ENCODE measurements at places on chromosomes 7 and 10.

- DNase-seq: no peak
Measured at GRCh38 chr7:106010866-106011265, 47.8 kb downstream of the CDHR3 start.

GRCh38 chr7:150897502-150898474 is 45.5 kb downstream of the AOC1 start:
- DNase-seq: no peak

DNA sequence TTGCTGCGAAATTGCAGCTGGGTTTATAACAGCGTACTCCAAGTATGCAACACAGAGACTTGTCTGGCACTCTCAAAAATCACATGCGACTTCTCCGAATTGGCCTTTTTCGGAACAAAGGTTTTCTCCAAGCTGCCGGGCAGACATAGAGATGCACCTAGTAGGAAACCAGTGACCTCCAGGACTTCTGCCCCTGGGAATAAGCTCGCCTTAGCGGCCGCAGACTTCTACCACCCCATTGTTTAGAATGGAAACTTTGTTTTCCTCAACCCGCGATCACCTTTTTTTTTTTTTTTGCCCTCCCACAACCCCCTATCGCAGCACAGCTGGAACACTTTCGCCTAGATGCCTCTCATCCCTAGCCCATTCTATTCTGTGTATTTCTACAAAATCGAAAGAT is 4.9 kb upstream of the HOXA10 start:
- DNase-seq: no peak

DNA sequence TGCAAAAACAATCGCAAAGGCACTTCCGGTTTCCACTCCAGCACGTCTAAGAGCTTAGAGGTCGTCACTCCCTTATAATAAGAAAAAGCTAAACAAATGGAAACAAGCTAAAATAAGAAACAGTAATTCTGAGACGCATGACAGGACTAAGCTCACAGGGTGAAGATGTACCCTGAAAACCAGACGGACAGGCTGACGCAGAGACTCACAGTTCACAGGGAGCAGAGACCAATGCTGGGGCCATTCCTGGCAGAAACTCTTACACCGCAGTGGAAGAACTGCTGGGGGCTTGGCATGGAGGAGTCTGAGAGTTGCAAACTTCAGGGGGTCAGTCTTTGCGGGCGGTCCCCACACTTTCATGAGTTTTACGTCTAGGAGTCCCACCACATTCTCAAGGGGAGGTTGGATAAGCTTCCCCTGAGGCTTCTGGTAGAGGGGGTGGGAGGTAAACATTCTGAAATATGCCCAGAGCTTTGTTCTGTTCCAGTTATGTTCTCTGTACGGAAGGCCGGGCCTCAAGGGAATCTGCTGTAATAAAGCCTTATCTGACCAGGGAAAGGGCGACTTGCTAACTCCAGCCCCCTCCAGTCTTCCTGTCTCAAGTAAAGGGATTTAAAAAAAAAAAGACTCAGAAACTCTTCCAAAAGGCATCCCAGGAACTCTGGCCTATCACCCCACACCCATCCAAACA is 47.8 kb downstream of the BRI3 start:
- no peak for DNase-seq

DNA sequence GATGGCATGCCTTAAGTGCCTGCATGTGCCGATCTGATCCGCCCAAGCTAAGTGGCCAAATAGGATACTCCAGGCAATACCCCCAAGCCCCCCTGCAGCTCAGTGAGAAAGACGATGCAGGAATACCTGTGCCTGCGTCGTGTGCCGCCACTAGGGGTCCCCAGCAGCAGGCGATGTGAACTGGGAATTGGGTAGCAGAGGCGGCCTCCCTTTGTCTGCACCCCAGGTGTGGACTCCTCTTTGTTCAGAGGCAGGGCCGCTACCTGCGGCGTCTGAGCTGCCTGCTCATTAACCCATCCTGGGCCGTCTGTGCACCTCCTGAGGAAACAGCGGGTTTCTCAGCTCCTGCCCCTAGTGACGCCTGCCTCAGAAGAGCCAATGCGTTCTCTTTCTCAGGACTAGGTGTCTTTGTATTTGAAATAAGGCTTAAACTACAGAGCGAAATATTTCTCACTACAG is 4.8 kb upstream of the CHN2 start:
- peak; percentile 29 for DNase-seq

GRCh38 chr10:109784236-109784635 is 139.1 kb downstream of the XPNPEP1 start:
- DNase-seq: peak; percentile 4

DNA sequence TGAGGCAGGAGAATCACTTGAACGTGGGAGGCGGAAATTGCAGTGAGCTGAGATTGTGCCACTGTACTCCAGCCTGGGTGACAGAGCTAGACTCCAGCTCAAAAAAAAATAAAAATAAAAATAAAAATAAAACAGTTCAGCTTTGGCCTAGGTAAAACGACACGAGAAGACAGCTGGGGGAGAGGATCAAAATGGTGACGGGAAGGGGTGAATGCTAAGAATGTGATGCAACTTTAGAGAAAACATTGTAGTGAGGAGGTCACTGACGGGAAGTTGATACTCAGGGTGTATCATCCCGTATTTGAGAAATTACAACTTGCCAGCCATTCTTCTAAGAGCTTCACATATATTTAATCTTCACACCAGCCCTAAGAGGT is 1.1 kb downstream of the NDST2 start:
- DNase-seq: no peak

- no peak for DNase-seq
Measured at GRCh38 chr10:103280031-103280430, 3.1 kb downstream of the INA start.

- DNase-seq: no peak
Measured at GRCh38 chr10:43794181-43794815, 145.6 kb upstream of the ZNF32 start.

- no peak for DNase-seq
Measured at GRCh38 chr7:44569959-44570358, 3.7 kb downstream of the DDX56 start.

DNA sequence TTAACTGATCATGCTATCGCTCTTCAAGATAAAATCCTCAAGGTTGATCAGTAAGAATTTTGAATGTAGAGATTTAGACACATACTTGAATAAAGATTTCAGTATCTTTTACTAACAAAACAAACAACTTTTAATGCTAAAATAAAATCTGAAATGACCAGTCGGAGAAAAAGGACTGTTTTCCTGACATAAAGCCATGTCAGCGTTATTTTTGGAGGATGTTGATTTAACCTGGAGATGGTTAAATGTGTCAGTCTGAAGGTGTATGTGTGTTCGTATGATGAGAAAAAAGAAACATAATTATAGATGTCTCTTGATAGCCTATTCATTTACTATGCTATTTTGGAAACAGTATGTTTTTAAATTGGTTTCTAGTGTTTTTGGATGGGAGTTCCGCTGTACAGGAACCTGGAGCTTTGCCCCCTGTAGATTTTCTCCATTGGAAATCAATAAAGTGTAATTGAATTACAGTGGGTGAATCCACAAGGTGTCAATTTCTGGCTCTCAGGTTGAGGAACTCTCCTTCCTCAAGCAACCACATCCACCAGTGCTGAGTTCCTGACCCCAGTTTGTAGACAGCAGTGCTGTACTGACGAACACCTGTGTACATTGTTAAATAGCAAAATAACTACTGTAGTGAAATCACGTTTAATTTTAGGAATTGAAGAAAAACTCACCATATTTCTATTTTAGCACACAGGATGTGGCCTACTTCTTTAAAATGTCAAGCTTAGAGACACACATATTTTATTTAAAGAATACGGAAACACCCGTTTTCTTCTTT is 670.1 kb downstream of the MAGI2 start:
- no peak for DNase-seq

DNA sequence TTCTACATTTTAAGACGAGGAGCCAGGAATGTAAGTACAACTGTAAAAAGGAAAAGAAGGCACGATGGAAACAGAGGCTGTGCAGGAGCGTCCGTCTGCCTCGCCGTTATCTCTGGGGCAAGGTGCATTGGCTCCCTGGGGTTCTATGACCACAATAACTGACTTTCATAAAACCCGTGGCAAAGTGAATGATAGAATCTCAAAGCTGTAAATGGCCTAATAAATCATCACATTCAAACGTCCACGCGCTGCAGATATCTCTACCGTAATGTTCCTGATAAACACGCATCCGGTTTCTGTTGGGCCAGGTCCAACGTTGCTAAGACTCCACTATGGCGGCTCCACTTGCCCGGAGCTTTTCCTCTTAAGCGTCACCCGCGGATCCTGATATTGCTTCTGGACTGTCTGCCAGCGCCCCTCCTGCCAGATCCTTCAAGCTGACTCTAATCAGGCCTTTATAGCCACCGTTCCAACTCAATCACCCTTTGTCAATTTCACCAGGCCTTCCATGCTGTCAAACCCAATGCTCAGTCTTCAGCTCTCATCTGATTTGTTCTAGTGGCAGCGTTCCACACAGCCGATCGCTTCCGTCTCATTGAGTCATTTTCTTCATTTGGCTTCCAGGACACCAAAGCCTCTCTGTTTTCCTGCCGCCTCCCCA is 265.6 kb upstream of the FOXK1 start:
- no peak for DNase-seq

DNA sequence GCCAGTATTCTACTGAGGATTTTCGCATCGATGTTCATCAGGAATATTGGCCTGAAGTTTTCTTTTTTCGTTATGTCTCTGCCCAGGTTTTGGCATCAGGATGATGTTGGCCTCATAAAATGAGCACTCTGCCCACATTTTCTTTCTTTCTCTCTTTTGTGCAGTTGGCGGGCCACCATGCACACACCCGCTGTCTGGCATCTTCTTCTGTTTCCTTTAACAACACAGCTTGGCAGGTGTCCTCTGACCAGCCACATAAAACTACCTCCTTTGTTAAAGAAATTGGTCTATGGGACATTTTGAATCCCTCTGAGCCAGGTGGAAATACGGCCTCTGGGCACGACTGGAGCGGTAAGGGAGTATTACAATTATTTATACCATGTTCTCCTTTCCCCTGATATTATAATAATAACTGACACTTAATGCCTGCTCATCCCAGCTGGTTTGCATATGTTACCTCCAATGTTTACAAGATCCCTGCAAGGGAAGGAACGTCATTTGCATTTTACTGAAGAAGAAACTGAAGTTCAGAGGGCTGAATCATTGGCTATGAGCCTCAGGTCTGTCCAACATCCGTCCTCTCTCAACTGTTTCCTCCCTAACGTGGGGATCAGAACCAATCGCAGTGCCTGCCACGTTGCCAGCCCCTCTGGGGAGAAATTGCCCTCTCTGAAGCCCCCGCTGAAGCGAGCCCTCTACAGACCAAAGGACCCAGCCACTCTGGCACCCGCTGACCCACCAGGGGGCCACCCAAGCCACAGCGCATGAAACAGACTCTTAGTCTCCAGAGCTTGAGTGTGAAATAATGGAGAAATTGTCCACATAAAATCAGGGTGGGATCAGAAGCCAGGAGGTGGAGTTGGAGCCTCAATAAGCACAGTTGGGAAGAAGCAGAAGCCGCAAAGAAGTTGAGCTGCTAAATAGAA is 125.0 kb upstream of the FOXK1 start:
- no peak for DNase-seq

DNA sequence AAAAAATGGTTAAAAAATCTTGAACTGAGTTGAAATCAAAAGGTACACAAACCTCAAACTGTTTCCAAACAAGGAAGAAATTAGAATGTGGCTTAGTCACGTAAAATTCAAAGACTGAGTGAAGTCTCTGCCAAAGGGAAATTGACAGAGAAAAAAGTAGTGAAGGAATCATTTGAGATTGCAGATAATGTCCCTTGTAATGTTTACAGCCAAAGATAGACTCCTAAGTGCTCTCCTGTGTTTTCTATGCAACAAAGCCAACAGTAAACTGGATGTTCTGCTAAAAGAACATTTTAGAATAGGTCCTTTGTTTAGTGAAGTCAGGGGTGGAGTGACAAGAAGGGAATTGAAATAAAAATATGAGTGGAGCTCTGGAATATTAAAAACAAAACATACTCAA is 117.9 kb downstream of the ITGA8 start:
- DNase-seq: no peak

DNA sequence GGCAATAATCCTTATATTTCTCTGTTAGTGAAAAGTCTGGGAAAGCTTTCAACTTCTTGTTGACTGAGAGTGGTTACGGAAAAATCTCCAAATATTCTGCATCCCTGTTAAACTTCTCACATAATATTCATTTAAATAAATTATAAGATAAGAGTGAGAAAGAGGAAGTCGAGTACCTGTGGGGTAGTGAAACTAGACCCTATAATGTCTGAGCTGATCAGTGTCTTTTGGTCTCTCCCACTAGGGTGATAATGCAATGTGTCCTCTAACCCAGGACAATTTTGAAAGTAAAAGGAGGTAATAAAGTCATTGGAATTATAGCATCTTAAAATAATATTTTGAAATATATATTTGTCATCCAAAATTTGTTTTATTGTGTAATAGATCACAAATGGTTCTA is 2.1 kb upstream of the AGR3 start:
- no peak for DNase-seq

DNA sequence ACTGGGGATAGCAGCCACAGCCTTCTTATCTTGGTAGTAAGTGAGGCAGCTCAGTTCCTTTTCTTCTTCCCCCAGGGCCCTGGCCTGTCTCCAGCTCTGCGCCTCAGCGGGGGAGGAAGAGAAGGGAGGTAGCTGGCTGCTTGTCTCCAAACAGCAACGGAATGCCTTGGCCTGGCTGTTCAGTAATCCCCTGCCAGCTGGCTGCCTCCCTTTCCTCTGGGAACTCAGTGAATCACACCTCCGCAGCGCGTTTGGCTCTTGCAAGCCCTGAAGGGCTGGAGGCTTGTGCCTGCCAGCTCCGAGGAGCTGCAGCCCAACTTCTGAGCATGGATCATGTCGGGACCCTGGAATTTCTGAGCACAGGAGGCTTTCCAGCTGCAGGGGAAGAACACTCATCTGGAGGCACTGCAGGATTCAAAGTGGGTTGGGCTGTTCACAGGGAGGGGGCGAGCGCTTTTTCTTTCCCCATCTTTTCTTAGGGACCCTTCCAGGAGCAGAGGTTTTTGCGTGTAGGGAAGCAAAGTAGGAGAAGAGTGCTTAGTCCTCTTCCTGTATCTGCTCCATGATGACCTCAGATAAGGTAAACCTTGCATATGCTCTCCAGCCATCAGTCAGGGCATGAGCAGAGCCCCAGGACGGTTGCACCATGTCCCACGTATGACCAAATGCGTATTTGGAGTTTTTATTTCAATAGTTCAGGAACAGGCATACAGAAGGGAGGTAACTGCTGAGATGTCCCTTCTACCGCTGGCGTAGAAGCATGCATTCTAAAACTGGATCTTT is 253.2 kb upstream of the INHBA start:
- DNase-seq: peak; percentile 96

DNA sequence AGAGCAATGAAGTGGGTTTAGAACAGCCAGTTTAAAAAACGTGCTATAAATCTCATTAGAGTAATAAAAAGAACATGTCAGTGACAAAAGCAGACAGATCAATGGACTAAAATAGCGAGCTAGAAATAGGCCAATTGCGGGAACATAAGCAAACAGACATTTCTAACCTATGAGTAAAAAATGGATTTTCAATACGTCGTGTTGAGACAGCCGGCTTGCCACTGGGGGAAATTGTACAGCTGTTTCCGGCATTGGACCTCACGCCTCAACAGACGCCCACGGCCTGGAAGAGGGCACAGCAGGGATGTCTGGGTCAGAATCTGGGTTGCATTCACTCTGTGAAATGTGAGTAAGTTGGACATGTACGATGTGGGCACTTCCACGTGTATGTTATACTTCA is 92.9 kb downstream of the SVOPL start:
- DNase-seq: no peak

GRCh38 chr10:131073469-131074035 is 238.0 kb downstream of the TCERG1L start:
- DNase-seq: no peak
